Osteoblast (primary cell): ENCODE measurements at places on chromosomes 4 and X. TPM values are rescaled to one million over a fixed set of nuclear protein-coding genes. Genes with fewer than 3 reads are reported as not detected.

GRCh38 chrX:150871341-150871811 is 27.1 kb downstream of the CD99L2 start:
- DNase-seq, result no peak

AFP gene
- total RNA-seq, result not detected in 2 replicates

GRCh38 chr4:48635310-48635709 is 144.8 kb downstream of the FRYL start:
- no peak for DNase-seq

COL4A6 gene
- not detected in 2 replicates for total RNA-seq

DNA sequence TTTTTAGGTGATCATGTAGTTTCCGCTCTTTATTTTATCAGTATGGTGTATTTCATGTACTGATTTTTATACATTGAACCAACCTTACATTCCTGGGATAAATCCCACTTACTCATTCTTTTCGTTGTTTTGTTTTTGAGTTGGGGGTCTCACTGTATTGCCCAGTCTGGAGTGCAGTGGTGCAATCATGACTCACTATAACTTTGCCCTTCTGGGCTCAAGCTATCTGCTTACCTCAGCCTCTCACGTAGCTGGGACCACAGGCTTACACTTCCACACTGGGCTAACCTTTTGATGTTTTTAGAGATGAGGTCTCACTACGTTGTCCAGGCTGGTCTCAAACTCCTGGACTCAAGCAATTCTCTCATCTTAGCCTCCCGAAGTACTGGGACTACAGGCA is 19.5 kb upstream of the STARD8 start:
- DNase-seq, result no peak

SHOX gene
- total RNA-seq, result 11.8 and 13.4 TPM in 2 replicates

DNA sequence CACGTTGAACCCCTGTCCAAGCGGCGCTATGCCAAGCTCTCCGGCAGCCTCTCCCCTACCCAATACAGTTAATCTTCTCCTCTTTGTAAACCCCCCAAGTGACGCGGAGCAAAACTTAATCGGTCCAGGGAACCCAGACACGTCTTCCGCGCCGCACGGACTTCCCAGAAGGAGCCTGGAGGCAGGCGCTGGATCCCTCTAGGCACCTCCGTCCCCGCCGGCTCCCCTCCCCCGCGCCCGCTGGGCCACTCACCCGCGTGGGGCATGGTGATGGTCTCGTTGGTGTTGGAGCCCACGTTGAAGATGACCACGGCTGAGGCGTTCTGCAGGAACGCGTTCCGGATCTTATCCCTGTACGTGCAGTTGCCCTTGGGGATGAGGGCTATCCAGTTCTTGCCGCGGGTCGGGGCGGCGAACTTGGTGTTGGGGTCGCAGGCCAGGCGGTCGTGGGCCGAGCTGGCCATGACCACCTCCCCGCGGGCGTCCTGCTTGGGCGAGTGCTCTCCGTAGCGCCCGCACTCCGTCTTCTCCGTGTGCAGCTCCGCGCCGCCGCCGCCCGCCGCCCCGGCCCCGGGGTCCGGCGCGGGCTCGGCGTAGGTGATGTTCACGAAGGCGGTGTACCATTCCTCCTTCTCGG is 1.1 kb downstream of the RNF150 start:
- DNase-seq, result peak; percentile 65

KIF4A gene
- total RNA-seq, result 2.1 and 2.2 TPM in 2 replicates

- peak; percentile 88 for DNase-seq
These were observed 3.3 kb upstream of the NKX3-2 start for GRCh38 chr4:13547485-13548041.

DNA sequence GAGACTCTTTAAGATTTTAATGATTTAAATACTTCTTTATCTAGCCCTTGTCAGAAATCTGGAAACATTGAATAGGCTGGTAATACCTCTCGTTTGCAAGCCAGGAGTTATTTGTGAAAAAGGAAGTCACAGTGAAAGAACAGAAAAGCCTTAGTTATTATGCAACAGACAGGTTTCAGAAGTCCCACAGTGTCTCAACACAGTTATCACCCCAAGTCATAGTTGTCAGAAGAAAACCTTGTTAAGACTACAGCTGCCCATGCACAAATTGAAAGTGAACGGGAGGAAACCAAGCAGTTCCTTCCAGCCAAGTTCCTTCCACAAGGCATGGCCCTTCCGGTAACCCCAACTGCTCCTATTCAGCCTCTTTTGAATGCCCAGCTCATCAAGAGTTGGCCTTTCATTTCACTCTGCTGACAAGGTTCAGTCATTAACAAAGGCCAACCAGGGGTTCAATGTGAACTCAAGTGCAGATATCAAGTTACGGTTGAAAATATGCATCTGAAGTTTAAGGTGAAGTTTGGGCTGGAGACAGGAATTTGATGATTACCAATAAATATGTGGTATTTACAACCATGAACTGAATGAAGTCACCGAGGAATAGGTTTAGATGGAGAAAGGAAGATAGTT is 15.6 kb downstream of the ALPK1 start:
- DNase-seq, result peak; percentile 73

MTCP1 gene
- total RNA-seq, result 3.3 and 6.2 TPM in 2 replicates

ACE2 gene
- under 0.01 TPM in 1 of 2 replicates, not detected in the other for total RNA-seq

MAOB gene
- 0.29 and 0.72 TPM in 2 replicates for total RNA-seq

DNA sequence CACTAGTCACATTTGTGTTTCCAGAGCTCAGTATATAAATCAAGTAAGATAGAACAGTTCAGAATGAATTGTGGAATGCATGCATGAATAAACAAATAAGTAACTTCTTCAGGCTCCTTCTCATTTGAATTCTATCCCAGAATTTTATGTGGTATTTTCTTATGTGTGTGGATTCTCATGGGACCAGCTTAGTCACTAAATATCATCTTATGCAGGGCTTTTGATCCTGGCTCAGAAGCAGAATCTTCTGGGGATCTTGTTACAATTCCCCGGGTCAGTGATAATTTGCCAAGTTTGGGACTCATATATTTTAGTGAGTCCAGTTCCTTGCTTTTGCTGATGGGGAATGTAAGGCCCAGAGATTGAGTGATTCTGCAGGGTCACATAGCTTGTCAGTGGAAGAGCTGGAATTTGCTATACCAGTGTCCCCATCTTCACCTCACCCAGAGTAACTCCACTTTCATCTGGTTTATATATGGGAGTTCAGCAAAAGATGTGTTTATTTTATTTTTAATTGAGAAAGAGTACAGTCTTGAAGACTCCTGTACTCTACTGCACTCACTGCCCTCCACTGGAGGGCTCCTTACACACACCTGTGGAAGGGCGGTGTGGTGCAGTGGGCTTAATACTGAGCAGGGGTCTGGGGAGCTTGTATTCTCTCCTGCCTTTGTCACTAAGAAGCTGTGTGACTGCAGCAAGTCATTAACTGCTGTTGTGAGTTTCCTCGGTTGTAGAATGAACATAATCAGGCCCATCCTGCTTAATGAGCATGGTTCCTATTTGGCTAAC is 198.2 kb upstream of the CXorf66 start:
- no peak for DNase-seq

AVPR2 gene
- total RNA-seq, result not detected in 2 replicates

PDCL2 gene
- not detected in 2 replicates for total RNA-seq

DNA sequence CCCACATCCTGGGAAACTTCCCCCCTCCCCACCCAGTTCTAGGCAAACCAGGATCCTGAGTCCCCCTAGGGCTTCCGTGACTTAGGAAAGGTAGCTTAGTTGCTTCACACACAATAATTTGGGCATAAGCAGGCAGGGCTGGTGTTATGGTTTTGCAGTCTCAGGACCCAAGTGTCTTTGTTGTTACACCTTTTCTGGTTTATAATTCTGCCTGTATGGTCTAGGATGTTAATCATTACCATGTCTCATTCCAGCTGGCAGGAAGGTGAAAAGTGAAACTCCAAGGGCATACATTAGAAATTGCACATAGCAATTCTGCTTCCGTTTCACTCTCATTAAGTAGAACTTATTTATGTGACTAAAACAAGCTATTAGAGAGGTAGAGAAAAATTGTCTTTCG is 16.8 kb downstream of the UGT8 start:
- DNase-seq, result peak; percentile 14

DNA sequence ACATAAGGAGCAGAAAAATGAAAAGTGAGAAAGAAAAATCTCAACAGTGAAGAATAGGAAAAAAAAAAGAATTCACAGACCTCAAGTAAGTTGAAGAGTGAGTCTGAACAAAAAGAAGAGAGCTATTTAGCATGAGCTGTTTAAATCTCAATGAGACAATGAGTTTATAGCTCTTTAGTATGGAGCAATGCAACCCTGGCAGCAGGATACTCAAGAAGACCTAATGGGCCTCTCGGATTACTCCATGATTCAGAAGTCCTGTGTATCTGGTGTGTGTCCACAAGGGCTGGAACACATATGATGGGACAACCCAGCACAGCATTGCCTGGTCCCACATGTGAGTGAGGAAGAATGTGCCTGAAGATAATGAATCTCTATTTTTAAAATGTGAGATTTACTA is 563.1 kb upstream of the INTU start:
- DNase-seq, result no peak

- DNase-seq, result peak; percentile 89
These were observed 208.7 kb downstream of the SOWAHB start for GRCh38 chr4:76689145-76689817.

USP51 gene
- 2.9 and 4.3 TPM in 2 replicates for total RNA-seq

GRCh38 chrX:134551376-134552048 is 91.5 kb downstream of the HPRT1 start:
- no peak for DNase-seq

FREM3 gene
- total RNA-seq, result not detected in 2 replicates

DNA sequence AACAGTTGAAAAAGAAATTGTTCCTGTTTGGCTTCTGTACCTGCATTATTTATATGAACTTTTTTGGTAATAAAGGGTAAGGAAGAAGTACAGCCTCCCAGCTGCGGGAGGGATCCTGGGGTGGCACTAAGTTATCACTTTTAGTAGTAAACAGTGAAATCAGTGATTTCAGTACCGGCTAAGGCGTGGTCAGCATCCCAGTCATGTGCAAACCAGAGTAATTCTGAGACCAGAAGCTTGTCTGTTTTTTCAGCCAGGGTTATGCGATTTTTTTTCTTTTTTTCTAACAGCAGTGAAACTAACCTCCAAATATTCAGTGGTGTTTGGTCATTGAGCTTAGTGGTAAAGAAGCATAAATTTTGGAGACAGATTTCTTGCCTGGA is 3.3 kb downstream of the EGF start:
- DNase-seq, result no peak

SLITRK2 gene
- total RNA-seq, result not detected in 2 replicates

GRCh38 chr4:160709546-160709945 is 1454.3 kb downstream of the FSTL5 start:
- DNase-seq, result no peak

ARSD gene
- 20.6 and 23.3 TPM in 2 replicates for total RNA-seq

GRCh38 chr4:94516999-94517398 is 65.3 kb downstream of the PDLIM5 start:
- DNase-seq, result no peak

- no peak for DNase-seq
These were observed 171.1 kb downstream of the PDGFRA start for GRCh38 chr4:54400188-54400587.

GRCh38 chr4:98771959-98772632 is 113.7 kb upstream of the TSPAN5 start:
- no peak for DNase-seq

- no peak for DNase-seq
These were observed 1144.8 kb downstream of the ADGRL3 start for GRCh38 chr4:62344915-62345314.

GRCh38 chr4:168199260-168199957 is 107.1 kb downstream of the ANXA10 start:
- DNase-seq, result no peak

NLGN3 gene
- total RNA-seq, result 0.29 and 0.36 TPM in 2 replicates

EGFL6 gene
- total RNA-seq, result under 0.01 and 0.29 TPM in 2 replicates

CBLL2 gene
- total RNA-seq, result under 0.01 TPM in 2 replicates

GRCh38 chr4:156656896-156657295 is 314.7 kb downstream of the PDGFC start:
- DNase-seq, result no peak

DNA sequence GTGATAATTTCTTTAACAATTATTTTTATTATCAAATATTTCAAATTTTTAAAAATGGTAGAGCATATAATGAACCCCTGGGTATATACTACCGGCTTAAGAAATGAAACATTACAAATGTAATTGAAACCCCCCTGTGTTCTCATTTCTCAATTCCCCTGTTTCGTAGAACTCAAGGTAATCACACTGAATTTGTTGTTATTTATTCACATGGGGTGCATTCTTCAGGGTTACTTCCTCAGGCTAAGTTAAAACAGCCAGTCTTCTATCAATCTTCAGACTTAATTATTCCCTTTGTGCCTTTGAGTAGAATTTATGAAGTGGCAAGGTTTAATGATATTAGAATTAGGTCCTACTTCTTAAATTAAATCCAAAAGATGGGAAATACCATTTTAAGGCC is 128.2 kb downstream of the ANAPC10 start:
- DNase-seq, result no peak
